ENCODE measurements at places on chromosomes 16 and 17. TPM values are rescaled to one million over a fixed set of nuclear protein-coding genes. Genes with fewer than 3 reads are reported as not detected.

DNA sequence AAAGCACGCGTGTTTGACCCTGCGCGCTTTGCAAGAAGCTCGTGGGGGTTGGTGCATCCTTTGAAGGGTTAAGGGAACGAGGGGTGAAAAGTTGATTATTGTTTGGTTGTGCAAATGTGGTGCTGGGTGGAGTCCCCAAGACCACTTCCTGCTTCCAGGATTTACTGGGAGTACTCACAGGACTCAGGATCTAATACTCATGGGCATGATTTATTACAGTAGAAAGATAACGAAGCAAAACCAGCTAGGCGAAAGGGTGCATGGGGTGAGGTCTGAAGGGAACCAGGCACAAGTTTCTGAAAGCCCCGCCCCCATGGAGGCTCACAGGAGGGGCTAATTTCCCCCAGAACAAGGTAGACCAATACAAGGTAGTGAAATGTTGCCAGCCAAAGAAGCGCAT is 58.8 kb downstream of the RPTOR start:
- no peak for DNase-seq

GRCh38 chr17:57457188-57457587 is 200.9 kb downstream of the MSI2 start:
- no peak for DNase-seq

The AANAT gene
- polyA plus RNA-seq, result 0.47 TPM

DNA sequence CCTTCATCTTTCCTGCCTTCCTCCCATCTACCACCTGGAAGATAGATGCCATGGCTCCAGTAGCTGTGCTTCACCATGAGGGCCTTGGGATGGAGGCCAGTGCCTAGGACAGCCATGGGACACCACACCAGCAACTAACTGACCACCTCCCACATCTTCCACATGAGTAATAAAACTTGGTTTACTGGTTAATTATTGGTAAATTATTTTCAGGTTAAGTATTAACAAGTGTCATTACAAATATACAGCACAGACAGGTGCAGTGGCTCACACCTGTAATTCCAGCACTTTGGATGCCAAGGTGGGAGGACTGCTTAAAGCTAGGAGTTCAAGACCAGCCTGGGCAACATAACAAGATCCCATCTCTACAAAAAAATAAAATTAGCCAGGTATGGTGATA is 14.0 kb downstream of the CDIP1 start:
- DNase-seq, result no peak

DNA sequence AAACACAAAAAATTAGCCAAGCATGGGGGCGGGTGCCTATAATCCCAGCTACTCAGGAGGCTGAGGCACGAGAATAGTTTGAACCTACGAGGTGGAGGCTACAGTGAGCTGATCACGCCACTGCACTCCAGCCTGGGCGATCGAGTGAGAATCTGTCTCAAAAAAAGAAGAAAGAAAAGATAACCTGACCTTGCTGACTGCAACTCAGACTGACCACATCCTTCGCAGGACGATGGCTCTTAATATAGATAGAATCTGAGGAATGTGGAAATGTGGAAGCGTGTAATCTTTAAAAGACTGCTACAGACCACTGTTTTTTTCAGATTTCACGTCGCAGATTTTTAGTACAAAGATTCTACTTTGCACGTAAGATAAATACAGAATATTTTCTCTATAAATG is 37.8 kb downstream of the KLHDC4 start:
- no peak for DNase-seq

- DNase-seq, result no peak
Measured at GRCh38 chr17:68646626-68647526, 45.7 kb upstream of the FAM20A start.

- no peak for DNase-seq
Measured at GRCh38 chr16:30350134-30350871, 4.8 kb downstream of the CD2BP2 start.

The CCL4 gene
- 4.9 TPM for polyA plus RNA-seq

DNA sequence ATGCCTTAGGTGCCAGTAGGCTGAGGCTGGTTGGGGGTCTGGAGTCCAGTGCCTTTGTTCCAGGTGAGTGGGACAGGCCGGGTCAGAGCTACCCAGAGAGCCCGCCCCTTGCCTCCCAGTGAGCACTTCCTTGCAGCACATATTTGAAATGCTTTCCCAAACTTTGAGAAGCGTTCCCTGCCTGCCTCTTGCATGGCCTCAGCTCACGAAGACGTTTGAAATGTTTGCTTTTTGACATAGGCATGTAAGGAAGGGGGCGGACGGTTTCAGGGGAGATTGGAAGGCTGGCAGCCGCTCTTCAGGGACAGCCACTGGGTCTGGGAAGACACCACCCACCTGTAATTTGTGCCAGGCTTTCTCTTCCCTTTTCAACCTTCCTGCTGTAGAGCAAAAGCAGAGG is 5.1 kb upstream of the FOXL1 start:
- no peak for DNase-seq

DNA sequence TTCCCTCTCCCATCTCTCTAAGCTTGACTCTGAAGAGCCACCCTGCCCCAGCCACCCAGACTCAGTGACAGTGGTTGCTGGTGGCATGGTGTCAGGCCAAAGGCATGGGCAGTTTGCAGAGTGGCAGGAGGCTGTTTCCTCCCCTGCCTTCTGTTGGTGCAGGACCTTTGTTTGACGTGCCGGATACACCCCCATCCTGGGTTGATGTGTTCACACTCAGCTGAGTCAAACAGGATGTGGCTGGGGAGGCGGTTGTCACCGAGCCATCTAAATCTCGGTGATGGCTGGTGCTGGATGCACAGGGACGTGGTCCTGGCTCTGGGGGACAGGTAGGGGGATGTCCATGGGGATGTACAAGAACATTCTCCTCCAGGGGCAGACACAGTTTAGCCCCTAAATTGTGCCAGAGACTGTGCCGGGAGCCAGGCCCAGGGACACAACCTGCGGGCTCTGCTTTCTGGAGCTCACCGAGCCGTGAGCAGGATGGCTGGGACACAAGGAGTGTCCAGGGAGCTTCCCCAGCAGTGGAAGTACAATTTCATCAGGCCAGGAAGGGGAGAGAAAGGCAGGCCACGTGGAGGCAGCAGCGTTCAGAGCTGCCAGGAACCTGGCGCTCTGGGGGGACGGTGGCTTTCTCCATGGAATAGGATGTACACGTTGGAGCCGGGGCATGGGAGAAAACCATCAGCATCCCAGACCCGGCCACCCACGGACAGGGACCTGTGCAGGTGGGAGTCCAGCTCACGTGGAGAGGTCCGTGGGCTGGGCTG is 264.2 kb downstream of the SEC14L1 start:
- no peak for DNase-seq

The LRRC37A gene
- 2.0 TPM for polyA plus RNA-seq

The TRIM37 gene
- polyA plus RNA-seq, result 24.9 TPM

DNA sequence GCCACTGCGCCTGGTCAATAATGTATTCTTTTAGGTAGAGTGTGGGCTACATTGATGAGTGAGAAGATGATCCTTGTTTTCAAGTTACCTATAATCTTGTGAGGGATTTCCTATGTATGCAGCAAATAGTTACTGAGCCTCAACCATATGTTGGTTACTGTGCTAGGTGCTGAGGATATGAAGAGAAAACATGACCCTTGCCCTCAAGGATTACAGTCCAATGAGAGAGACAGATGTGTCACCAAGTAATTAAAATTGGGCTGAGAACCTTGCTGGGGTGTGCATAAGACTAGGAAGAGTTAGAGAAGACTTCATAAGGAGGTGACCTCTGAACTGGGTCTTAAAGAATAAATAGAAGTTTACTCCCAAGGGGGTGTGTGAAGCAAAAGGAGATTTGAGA is 7.4 kb downstream of the POLR2A start:
- DNase-seq, result no peak

DNA sequence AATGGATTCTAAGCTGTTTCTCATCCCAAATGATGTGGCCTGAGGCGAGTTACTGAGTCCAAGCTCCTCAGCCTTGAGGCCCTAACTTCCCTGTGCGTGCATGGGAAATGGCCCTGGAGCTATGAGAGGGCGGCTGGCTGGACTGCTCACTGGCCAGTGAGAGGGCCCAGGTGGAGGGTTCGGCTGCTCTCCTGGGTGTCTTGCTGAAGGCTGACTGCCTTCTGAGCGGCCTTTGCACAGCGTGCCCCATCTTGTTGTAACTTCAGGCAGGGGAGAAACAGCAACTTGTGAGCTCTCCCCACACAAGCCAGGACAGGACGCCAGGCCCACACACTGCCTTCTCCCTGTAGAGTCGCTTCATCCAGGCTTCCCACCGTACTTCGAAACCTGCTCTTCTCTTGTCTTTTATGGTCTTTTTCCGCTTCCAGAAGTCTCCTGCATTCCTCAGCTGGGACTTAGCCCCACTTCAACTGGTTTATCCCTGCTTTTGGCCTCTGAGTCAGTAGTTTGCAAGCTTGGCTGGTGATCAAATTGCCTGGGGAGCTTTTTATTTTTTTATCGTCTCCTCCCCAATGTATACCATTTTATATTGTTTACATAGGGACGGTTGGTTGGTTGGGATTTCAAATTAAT is 13.3 kb downstream of the CDH3 start:
- DNase-seq, result no peak

DNA sequence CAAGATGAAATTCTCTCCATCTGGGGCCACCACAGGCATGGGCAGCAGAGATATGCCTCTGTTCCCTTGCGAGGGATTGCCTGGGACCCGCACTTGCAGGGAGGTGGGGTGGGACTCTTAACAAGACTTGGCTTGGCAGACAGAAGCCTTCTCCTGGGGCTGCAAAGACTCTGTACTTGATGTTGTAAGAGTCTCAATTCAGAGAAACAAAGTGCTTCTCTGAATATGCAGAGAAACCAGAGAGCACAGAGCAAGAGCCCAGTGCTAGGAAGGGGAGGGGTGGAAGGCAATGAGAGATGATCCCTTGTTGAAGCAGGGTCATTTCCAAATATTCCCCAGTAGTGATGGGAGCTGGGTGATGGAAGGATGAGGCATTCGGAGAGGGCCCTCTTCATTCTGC is 2.2 kb downstream of the MMP28 start:
- DNase-seq, result no peak

DNA sequence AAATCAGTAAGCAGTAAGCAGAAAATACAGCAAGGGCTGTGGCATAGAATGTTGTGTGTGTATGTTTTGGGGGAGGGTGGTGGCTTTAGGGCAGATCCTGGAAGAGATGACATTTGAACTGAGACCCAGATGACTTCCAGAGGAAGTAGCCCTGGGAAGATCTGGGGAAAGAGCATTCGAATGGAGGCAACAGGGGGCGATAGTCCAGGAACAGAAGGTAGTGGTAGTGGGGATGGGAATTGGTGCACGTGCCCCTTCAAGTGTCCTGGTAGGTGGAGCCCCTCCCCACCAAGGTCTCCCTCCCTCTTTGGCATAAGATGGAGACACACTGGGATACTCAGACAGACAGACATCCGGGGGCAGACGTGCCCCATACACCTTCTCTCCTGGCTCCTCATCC is 14.1 kb downstream of the ARHGEF15 start:
- no peak for DNase-seq

DNA sequence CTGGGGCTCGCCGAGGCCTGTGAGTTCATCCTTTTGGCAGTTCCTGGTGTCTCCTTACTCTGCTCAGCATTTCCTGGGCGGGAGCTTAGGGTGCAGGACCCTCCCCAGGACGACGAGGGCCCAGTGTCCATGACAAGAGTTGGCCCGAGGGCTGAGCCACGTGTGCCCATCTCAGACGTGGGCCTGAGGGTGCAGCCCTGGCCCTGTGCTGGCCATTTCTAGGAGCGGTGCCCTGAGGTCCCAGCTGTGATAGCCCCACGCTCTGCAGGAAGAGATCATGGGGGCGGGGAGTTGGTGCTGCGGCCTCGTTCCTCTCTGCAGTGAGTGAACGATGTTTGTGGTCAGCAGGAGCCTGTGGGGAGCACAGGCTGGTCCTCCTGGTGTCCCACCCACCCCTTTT is 6.0 kb upstream of the MC1R start:
- no peak for DNase-seq

DNA sequence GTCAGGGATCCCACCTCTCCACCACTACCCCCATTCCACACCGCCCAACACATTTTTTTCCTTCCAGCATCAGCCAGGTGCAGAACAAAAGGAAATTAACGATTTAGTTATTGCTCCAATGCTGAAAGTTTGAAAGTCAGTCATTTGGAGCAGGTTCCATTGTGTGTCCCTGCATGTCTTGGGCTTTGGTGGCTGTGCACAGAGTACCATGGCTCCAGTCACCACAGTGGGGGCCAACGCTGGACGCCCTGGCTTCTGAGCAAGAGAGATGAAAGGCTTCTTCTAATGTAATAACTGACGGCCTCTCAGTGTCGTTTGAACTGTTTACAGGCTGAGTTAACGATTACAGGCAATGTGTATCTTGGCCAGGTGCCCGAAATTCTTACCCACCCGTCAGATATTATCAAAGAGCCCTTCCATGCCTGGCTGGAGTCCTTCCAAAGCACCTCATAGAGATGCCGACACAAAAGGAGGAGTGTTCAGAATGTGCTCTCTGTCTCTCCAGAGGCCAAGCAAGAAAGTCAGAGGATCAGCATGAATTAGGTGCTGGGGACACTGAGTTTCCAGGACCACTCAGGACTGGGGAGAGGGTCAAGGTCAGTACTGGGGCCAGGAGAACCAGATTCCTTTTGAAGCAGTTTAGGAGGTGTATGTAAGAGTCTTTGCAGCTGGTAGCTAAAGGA is 25.9 kb downstream of the RNF43 start:
- peak; percentile 72 for DNase-seq

GRCh38 chr17:42686520-42687128 is 4.3 kb downstream of the CNTNAP1 start:
- no peak for DNase-seq

DNA sequence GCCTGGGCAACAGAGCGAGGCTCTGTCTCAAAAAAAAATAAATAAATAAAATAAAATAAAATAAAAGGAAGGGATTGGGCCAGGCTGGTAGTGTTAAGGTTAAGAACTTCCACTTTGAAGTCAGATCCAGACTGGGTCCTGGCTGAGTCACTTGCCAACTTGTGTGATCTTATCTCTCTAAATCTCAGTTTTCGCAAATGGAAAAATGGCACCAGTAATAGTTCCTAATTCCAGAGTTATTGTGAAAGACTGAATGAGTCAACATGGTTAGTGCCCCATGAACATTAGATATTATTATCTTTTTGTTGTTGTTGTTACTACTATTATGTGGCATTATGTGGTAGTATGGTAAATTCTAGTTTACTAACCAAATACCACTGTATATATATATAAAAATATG is 188.0 kb upstream of the AXIN2 start:
- DNase-seq, result no peak

DNA sequence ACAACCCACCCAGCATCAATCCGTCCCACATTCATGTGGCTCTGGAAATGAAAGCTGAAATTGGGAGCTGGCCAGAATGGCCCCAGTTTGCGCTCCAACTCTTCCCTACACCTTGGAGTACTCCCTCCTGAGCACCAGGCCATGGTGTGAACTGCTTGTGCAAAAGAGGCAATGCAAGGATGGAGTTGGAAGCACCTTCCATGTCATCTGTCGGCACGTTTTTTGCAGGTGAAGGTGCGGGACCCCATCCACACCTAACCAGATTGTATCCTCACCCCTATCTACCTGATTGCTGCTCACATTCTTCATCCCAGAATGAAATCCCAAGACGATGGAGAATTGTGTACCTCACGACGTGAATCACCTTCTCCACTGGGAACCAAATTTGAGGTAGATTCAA is 136.6 kb upstream of the WSB1 start:
- DNase-seq, result no peak

The ZNF785 gene
- 35.5 TPM for polyA plus RNA-seq

The TVP23A gene
- polyA plus RNA-seq, result 4.7 TPM

Data from left renal cortex interstitium (tissue), 4 donors.